Neural crest cell (in vitro differentiated cells): ENCODE measurements at places on chromosomes 6 and 20. TPM values are rescaled to one million over a fixed set of nuclear protein-coding genes. Genes with fewer than 3 reads are reported as not detected.

DNA sequence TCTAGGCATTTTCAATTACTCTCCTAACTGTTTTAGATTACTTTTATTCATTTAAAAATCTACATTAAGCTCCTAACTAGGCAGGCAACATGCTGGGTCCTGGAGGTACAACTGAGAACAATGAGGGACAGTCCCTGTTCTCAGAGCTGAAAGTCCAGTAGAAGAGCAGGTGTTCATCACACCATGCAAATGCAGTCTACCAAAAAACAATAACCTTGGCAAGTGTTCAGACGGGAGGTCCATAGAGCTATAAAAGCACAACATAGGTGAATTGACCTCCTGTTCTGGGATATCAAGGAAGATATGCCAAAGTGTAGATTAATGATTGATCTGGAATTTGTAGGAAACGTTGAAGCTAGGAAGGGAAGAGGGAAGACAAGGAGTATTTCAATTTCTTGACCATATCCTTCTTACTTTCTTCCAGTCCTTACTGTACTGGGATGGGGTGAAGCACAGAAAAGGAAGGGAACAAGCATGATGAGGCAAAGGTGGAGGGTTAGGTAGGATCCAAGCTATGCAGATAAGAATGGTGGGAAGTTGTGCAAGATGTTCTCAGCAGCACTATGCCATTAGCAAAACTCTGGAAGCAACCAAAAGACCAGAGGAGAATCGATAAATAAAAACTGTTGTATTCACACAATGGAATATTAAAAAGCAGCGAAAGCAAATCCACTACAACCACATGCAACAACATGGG lies 485.7 kb upstream of the JARID2 start:
- H3K36me3 ChIP-seq, result no peaks in the 10 kb centered on the region
- no peak overlapping the region for H3K4me3 ChIP-seq
- no peak overlapping the region for H3K27ac ChIP-seq
- DNase-seq, result no peak
- peaks cover 4% of the 10 kb centered on the region for H3K4me1 ChIP-seq
- H3K27me3 ChIP-seq, result no peaks in the 10 kb centered on the region

The SERPINB1 gene
- 7.2 and 8.2 TPM in 2 replicates for total RNA-seq

The NKX2-2 gene
- total RNA-seq, result not detected in 2 replicates

DNA sequence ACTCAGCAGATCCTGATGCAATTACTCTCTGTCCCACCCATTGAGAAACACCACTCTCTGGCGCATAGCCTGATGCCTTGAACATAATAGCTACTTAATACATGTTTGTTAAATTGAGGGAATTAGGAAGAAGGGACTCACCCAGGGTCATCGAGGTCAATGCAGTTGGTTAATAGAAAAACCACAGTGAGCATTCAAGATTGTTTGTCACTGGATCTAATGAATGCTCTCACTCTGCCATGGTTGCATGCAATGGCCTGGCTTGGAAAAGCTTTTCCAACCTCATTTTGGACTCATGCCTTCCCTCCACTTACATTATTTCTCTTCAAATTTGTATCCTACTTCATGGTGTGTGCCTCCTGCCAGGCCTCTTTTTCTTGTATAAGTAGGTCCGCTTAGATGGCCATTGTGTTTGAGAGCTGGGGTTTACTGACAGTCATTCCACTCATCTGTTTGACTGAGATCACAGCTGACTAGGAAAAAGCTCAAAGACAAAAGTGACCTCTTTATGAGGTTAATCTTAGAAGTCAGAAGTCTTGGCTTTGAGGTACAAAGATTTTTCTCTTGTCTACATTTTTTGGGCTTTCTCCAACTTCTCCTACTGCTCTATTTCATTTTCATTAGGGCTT lies 154.8 kb upstream of the RAB32 start:
- peaks cover 8% of the 10 kb centered on the region for H3K4me1 ChIP-seq
- no peak overlapping the region for H3K27ac ChIP-seq
- no peaks in the 10 kb centered on the region for H3K36me3 ChIP-seq

DNA sequence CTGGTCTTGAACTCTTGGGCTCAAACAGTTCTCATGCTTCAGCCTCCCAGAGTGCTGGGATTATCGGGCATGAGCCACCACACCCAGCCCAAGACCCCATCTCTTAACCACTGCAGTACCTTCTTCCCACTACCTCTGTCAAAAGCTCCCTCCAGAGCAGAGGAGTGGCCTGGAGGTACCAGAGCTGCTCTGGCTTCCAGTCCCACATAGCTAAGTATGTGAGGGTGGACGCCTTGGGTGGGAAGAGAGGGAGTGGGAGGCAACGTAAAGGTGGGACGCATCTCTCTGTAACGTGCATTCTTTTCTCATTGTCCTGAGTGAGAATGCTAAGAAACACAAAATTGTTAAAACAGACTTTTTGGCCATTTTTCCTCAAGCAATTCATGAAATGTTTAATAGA lies 24.5 kb downstream of the TM9SF4 start:
- H3K36me3 ChIP-seq, result no peaks in the 10 kb centered on the region
- DNase-seq, result no peak
- peaks cover 4% of the 10 kb centered on the region for H3K4me1 ChIP-seq
- H3K4me3 ChIP-seq, result no peak overlapping the region

DNA sequence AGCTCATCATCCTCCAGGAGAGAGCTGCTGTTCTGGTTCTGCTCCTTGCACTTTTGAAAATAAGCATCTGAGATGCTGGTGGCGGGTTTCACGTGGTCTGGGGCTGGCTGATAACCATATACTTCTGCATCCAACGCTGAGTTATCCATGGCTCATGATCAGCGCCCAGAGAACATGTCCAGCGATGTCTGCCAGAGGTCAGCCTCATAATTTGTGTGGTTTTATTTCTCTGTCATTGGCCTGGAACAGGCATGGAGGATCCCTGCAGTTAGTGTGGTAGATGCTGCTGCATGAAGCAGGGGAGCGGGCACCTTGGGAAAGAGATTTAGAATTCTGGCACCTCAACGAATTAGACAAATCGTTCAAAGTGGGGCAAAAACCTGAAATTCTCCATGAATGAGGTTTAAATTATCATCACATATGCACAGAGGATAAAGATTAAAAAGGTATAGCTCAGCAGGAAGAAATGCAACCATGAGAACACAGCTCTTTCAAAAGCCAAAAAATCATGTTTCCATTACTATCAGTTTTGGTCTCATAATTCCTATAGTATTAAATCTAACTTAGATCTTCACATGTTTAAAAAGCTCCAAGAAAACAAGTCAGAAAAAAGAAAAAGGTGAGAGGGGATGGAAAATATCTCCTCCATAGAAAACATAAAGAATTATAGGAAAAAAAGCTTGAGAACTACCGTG lies 157.2 kb downstream of the SOD2 start:
- H3K36me3 ChIP-seq, result no peaks in the 10 kb centered on the region
- H3K27me3 ChIP-seq, result peaks cover 19% of the 10 kb centered on the region
- no peak overlapping the region for H3K27ac ChIP-seq
- DNase-seq, result no peak
- no peak overlapping the region for H3K4me3 ChIP-seq
- no peaks in the 10 kb centered on the region for H3K4me1 ChIP-seq

The FGD2 gene
- not detected in 2 replicates for total RNA-seq

GRCh38 chr6:31246051-31246521 lies 25.8 kb downstream of the HLA-C start:
- H3K27me3 ChIP-seq, result peaks cover 39% of the 10 kb centered on the region
- no peak overlapping the region for H3K4me3 ChIP-seq
- peaks cover 11% of the 10 kb centered on the region for H3K36me3 ChIP-seq
- DNase-seq, result no peak

GRCh38 chr6:138659998-138660397 lies 113.6 kb upstream of the CCDC28A start:
- no peak for DNase-seq
- H3K4me3 ChIP-seq, result no peak overlapping the region
- no peaks in the 10 kb centered on the region for H3K27me3 ChIP-seq
- H3K27ac ChIP-seq, result no peak overlapping the region

GRCh38 chr6:130993292-130993765 lies 69.7 kb downstream of the EPB41L2 start:
- peaks cover 3% of the 10 kb centered on the region for H3K36me3 ChIP-seq
- H3K4me3 ChIP-seq, result no peak overlapping the region
- no peak overlapping the region for H3K27ac ChIP-seq
- DNase-seq, result no peak
- H3K27me3 ChIP-seq, result no peaks in the 10 kb centered on the region

The CGAS gene
- total RNA-seq, result 0.63 and 1.3 TPM in 2 replicates

GRCh38 chr6:56764081-56764566 lies 121.4 kb upstream of the DST start:
- no peak overlapping the region for H3K27ac ChIP-seq
- H3K4me3 ChIP-seq, result no peak overlapping the region
- peaks cover 3% of the 10 kb centered on the region for H3K36me3 ChIP-seq

DNA sequence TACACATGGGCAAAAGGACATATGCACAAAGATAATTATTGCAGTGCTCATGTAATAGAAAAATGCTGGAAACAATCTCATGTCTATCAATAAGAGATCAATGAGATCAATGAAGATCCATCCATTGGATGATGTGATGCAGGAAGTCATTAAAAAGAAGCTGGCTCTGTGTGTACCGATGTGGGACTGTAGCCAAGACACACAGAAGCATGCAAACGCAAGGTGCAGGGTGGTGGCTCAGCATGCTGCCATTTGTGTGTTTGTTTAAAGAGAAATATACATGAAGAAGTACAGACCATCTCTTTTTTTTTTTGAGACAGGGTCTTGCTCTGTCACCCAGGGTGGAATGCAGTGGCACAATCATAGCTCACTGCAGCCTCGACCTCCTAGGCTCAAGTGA lies 33.1 kb upstream of the KCNB1 start:
- DNase-seq, result no peak
- no peak overlapping the region for H3K27ac ChIP-seq
- H3K36me3 ChIP-seq, result no peaks in the 10 kb centered on the region

The CYB5R4 gene
- 14.6 and 17.3 TPM in 2 replicates for total RNA-seq

DNA sequence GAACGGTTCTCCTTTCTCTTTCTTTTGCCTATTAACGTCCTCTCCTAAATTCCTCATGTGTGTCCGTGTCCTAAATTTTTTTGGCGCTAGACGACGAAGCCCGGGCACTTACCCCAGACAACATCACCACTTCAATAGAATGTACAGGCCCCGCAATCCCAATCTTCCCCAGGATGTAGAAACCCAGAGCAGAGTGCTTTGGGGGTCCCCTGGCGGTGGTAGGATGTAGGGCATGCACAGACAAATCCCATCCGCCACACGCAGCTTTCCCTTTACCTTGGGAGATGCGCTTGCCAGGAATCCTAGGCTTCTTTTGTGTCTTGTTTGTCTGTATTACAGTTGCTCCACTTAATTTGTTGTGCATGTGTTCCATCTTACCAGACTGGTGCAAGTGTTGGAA lies 417.3 kb upstream of the ARID1B start:
- H3K4me3 ChIP-seq, result no peak overlapping the region
- H3K36me3 ChIP-seq, result no peaks in the 10 kb centered on the region

GRCh38 chr6:111591901-111592461 lies 13.7 kb downstream of the TRAF3IP2 start:
- no peaks in the 10 kb centered on the region for H3K27me3 ChIP-seq
- no peaks in the 10 kb centered on the region for H3K36me3 ChIP-seq
- no peak overlapping the region for H3K4me3 ChIP-seq
- no peak overlapping the region for H3K27ac ChIP-seq
- H3K4me1 ChIP-seq, result peaks cover 25% of the 10 kb centered on the region

- H3K4me1 ChIP-seq, result peaks cover 18% of the 10 kb centered on the region
- no peak overlapping the region for H3K4me3 ChIP-seq
- peaks cover 15% of the 10 kb centered on the region for H3K27me3 ChIP-seq
- H3K27ac ChIP-seq, result no peak overlapping the region
- no peaks in the 10 kb centered on the region for H3K36me3 ChIP-seq
Measured at GRCh38 chr6:29763491-29764289, 40.5 kb downstream of the HLA-F start.

GRCh38 chr6:116389357-116389756 lies 18.6 kb downstream of the DSE start:
- H3K4me1 ChIP-seq, result peaks cover 13% of the 10 kb centered on the region
- no peak overlapping the region for H3K27ac ChIP-seq
- no peaks in the 10 kb centered on the region for H3K36me3 ChIP-seq
- H3K4me3 ChIP-seq, result no peak overlapping the region
- H3K27me3 ChIP-seq, result no peaks in the 10 kb centered on the region
- DNase-seq, result no peak

GRCh38 chr6:47288267-47289090 lies 21.2 kb downstream of the TNFRSF21 start:
- no peak for DNase-seq
- no peaks in the 10 kb centered on the region for H3K27me3 ChIP-seq

GRCh38 chr6:99841297-99841696 lies 152.7 kb downstream of the MCHR2 start:
- no peak overlapping the region for H3K27ac ChIP-seq
- H3K27me3 ChIP-seq, result peaks cover 15% of the 10 kb centered on the region
- no peak overlapping the region for H3K4me3 ChIP-seq
- H3K36me3 ChIP-seq, result no peaks in the 10 kb centered on the region
- DNase-seq, result no peak
- H3K4me1 ChIP-seq, result no peaks in the 10 kb centered on the region

- H3K4me3 ChIP-seq, result no peak overlapping the region
- DNase-seq, result no peak
- no peaks in the 10 kb centered on the region for H3K36me3 ChIP-seq
- no peak overlapping the region for H3K27ac ChIP-seq
- H3K4me1 ChIP-seq, result peaks cover 35% of the 10 kb centered on the region
Measured at GRCh38 chr6:108735310-108736001, 112.8 kb upstream of the ARMC2 start.

- no peak overlapping the region for H3K4me3 ChIP-seq
- H3K27me3 ChIP-seq, result no peaks in the 10 kb centered on the region
- no peak overlapping the region for H3K27ac ChIP-seq
- DNase-seq, result no peak
- H3K4me1 ChIP-seq, result peaks cover 8% of the 10 kb centered on the region
Measured at GRCh38 chr6:45806172-45806571, 209.5 kb downstream of the CLIC5 start.

GRCh38 chr6:31366693-31367470 lies 9.9 kb upstream of the HLA-B start:
- peak; percentile 93 for DNase-seq
- peak overlapping the region; percentile 5 for H3K4me3 ChIP-seq
- H3K27ac ChIP-seq, result no peak overlapping the region
- H3K4me1 ChIP-seq, result peaks cover 16% of the 10 kb centered on the region
